Camera-type eye (tissue), 1 donor: ENCODE measurements at places on chromosomes 16 and 17. TPM values are rescaled to one million over a fixed set of nuclear protein-coding genes. Genes with fewer than 3 reads are reported as not detected.

HBQ1 gene
- total RNA-seq = 4.1 TPM

ABCA9 gene
- total RNA-seq = 12.8 TPM

AOC3 gene
- total RNA-seq = 18.6 TPM

GUCY2D gene
- 26.8 TPM for total RNA-seq
